Right cardiac atrium (tissue), 5 donors: ENCODE measurements at places on chromosomes 5 and 9. TPM values are rescaled to one million over a fixed set of nuclear protein-coding genes. Genes with fewer than 3 reads are reported as not detected.

The NFIB gene
- total RNA-seq, result 143 TPM

The CBY3 gene
- not detected for total RNA-seq

DNA sequence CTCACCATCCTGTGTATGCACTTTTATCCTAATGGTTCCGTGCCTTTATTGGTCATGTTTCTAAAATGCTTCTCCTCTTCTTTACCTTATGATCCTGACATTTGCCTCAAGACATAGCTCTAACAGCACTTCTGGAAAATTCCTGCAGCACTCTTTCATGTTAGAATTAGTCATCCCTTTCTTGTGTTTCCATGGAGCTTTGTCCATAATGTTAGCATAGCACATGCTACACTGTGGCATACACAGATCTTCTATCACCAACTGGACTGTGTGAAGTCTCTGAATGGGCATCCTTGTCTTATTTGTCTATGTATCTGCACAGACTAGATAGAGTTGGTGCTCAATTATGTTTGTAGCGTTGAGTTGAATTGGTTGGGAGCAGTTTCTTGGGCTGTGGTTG is 2.0 kb downstream of the SCGB3A2 start:
- no peak for DNase-seq

DNA sequence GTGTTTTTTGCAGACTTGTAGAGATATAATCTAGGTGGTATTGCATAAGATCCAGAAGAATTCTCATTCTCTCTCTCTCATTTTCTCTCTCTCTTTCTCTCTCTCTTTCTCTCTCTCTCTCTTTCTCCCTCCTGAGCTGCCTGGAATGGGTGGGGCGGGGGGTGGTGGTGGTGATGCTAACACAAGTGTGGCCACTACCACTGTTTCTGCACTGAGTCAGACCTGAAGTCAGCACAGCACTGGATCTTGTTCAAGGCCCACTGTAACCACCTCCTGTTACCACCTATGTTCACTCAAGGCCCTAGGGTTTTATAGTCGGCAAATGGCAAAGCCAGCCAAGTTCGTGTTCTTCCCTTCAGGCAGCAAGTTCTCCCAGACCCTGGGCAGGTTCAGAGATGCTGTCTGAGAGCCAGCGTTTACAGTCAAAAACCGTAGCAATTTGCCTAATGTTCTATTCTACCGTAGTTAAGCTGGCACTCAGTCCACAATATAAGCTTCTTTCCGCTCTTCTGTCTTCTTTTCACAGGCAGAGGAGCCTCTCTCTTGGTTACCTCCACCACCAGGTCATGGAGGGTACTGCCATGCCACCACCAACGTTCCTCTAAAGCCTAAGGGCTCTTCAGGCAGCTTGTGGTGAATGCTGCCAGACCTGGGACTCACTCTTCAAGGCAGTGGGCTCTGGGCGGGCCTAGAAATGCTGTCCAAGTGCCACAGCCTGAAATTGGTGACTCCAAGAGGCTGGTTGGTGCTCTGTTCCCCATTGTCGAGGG is 235.7 kb upstream of the PRR16 start:
- DNase-seq, result no peak

The GLRA1 gene
- not detected for total RNA-seq

- DNase-seq, result no peak
These were observed 39.3 kb upstream of the F2RL2 start for GRCh38 chr5:76662521-76662920.

The IL9 gene
- total RNA-seq, result not detected

DNA sequence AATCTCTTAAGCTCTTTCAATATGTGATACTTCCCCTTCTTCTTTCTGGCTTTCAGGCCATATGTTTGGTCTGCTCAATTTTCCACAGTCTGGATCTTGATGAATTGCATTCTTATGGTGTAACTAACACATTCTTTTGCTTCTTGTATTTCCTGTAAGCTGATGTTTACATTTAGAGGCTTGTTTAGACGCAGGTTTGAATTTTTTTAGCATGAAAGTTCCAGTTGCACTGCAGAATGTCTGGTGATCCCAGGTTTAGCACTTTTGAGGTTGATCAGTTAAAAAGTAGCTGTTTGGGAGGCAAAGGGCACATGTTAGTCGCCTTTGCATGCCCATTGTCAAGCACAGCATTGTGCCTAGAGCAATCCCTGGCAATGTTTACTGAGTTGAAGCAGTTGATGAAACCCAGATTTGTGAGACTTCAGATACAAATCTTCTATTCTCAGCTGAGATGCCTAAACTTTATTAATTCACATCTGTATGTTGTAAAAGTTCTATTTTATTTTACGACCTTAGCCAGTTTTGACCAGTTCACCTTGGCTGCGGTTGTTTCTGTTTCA is 59.6 kb upstream of the SPATA31C2 start:
- DNase-seq, result no peak

GRCh38 chr9:92185681-92186080 is 70.5 kb upstream of the SPTLC1 start:
- no peak for DNase-seq

The GAPT gene
- total RNA-seq, result 0.20 TPM

The CER1 gene
- total RNA-seq, result not detected

GRCh38 chr9:3181049-3181953 is 337.4 kb upstream of the PUM3 start:
- DNase-seq, result peak; percentile 57

The ZDHHC11 gene
- total RNA-seq, result 25.0 TPM

DNA sequence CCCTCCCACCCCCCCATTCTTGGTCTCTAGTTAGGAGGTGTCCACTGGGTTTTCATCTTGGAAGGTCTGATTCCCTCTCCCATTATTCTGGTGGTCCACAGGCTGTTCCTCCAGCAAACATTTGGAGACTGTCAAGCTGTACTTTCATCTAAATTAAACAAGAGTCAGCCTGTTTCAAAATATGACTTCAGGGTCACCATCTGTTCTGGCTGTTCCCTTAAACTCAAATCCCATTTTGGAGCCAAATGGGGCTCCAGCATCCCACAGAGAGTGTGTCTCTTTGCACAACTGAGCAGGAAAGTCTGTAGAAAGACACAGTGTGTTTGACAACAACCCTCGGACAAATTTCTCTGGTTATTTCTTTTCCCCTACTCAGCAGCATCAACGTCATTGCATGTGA is 20.5 kb downstream of the COL15A1 start:
- DNase-seq, result no peak

The ADGRV1 gene
- total RNA-seq, result 1.1 TPM

GRCh38 chr5:179132586-179133355 is 72.6 kb downstream of the ZNF354C start:
- no peak for DNase-seq

- DNase-seq, result no peak
These were observed 184.1 kb downstream of the DIRAS2 start for GRCh38 chr9:90458485-90458884.

GRCh38 chr5:83001796-83002381 is 75.3 kb downstream of the TMEM167A start:
- no peak for DNase-seq

DNA sequence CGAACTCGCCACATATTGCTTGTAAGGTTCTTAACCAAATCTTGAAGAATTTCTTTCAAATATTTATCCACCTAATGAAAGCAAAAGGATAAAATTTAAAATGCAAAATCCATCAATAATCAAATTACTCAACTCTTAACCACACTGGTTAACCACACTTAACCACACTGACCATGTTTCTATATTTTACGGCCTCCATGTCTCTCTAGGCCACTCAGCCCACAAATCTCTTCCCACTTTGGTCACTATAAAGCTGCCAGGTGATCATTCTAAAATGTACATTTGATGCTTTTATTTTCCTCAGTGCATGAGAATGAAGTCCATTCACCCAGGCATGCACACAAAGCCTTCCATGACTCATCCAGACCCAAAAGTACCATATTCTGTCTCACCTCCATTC is 56.4 kb upstream of the OR2K2 start:
- DNase-seq, result no peak

GRCh38 chr5:55484531-55484930 is 50.2 kb downstream of the PLPP1 start:
- DNase-seq, result no peak

DNA sequence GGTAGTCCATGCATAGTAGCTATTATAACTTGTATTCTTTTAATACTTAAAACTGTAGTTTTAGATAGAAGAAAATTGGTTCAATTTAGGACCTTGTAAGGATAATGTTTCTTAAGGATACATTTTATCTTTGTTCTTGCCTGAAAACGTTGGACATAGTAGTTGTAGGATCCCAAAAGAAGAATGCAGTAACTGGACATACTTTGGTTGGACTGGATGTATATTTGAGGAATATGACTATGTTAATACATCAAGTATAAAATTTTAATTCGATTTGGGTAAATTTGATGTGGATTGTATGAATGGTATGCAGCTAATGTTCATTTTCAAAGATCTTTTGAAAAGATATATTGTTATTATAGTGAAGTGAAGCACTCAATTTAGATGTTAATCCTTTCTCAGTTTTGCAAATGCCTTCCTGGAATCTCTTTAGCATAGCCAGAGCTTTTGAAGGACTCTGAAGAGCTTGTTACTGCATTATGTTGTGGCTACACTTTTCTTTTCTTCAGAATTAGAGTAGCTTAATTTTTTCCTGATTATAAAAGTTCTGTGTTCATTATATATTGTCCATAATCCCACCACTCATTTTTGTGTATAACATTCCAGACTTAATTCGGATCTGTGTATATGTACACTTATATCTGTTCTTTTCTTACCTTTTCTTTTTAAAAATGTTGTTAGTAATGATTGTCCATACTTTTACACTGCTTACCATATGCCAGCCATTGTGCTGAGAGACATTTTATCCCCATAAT is 41.2 kb downstream of the LRRTM2 start:
- DNase-seq, result no peak

DNA sequence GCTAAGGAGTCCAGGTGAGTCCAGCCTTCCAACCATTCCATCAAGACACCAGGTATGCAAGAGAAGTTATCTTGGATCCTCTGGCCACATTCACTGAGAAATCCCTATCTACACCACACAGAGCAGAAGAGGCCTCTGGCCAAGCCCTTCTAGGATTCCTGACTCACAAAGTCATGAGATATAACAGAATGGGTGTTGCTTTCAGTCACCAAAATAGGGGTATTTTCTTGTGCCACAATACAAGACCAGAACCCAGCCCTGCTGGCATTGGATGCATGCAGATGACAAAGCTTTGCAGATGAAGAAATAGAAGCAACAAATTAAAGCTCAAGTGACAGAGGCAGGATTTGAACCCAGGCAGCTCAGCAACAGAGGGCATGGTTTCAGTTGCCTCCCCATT is 73.5 kb downstream of the PTPN3 start:
- no peak for DNase-seq

DNA sequence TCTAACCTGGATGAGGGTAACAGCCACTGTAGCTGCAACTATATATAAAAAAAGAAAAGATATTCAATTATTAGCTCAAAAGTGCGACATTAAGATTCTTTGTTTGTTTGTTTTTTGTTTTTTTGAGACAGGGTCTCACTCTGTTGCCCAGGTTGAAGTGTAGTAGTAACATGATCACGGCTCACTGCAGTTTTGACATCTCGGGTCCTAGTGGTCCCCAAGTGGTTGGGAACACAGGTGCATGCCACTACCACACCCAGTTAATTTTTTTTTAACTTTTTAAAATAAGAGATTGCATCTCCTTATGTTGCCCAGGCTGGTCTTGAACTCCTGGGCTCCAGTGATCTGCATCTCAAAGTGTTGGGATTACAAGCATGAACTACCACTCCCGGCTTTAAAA is 61.8 kb downstream of the MEF2C start:
- DNase-seq, result no peak

- no peak for DNase-seq
These were observed 100.6 kb downstream of the ICE1 start for GRCh38 chr5:5523066-5523505.

- DNase-seq, result no peak
These were observed 13.1 kb upstream of the LPAR1 start for GRCh38 chr9:111051400-111051799.

GRCh38 chr5:72451741-72452505 is 55.3 kb downstream of the ZNF366 start:
- peak; percentile 89 for DNase-seq

GRCh38 chr5:90055831-90056328 is 353.7 kb downstream of the CETN3 start:
- no peak for DNase-seq

DNA sequence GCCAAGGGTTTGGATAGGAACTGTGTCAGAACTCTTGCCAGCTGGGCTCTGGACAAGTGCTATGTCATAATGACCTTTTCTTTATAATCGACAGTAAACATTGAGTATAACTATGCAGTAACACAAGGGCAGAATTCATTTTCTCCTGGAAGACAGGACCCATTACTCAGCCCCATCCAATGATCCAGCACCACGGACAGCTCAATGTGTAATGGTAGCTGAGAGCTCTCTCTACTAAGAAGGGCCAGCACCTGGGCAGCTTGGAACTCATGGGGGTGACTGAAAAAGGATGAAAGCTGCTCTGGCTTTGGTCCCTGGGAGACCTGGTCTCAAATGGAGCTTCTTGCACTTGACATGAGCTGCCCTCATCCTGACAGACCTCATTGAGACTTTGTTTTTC is 347.8 kb downstream of the TRIM32 start:
- DNase-seq, result no peak

- no peak for DNase-seq
These were observed 154.2 kb upstream of the ZNF366 start for GRCh38 chr5:72661405-72661804.

- no peak for DNase-seq
These were observed 4.1 kb downstream of the LRSAM1 start for GRCh38 chr9:127455324-127455992.

DNA sequence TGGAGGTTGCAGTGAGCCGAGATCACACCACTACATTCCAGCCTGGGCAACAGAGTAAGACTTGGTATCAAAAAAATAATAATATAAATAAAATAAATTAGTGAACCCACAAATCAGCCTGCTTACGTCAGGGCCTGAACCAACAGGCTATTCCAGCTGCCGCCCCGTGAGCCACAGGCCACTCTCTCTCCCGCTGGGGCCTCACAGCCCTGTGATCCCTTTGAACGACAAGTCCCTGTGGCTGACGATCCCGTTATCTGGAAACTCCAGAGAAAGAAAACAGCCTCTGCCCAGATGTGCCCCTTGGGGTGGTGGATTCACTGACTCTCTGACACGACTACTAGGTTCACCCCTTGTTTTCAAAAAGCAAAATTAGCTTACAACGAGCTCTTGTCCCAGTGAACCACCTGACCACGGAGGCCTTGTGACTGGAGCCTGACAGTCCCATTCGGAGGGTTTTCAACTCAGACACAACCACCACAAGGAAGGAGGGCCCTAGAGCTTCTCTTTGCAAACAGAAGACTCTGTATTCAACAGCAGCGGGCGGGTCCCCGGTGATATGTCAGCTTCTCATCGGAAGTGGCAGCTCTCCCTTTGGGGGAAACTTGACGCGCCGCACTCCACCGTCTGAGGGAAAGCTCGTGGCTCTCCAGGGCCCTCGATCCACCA is 4.4 kb upstream of the DIPK1B start:
- peak; percentile 50 for DNase-seq

The CARTPT gene
- total RNA-seq, result not detected

DNA sequence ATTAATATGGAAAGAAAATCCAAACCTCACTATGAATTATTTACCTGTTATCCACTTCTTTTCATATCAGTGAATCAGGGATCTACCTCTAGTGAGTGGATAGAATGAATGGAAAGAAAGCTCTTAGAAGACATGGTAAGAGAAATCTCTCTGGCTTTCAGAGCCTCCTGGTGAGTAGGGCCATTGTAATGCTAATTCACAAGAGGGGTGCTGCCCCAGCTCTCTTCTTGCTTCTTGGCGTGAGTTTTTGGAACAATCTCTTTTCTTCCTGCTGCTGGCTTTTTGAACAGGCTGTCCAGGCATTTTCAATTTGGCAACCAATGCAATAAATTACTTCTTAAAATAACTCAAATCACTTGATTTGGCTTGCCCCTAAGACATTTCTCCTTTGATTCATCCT is 49.9 kb upstream of the KCNN2 start:
- no peak for DNase-seq

The ADAMTS2 gene
- total RNA-seq, result 23.2 TPM
